ENCODE measurements at places on chromosomes 13 and 19. TPM values are rescaled to one million over a fixed set of nuclear protein-coding genes. Genes with fewer than 3 reads are reported as not detected.

IQCN gene
- 4.4 TPM for total RNA-seq

PRTN3 gene
- not detected for total RNA-seq

DNA sequence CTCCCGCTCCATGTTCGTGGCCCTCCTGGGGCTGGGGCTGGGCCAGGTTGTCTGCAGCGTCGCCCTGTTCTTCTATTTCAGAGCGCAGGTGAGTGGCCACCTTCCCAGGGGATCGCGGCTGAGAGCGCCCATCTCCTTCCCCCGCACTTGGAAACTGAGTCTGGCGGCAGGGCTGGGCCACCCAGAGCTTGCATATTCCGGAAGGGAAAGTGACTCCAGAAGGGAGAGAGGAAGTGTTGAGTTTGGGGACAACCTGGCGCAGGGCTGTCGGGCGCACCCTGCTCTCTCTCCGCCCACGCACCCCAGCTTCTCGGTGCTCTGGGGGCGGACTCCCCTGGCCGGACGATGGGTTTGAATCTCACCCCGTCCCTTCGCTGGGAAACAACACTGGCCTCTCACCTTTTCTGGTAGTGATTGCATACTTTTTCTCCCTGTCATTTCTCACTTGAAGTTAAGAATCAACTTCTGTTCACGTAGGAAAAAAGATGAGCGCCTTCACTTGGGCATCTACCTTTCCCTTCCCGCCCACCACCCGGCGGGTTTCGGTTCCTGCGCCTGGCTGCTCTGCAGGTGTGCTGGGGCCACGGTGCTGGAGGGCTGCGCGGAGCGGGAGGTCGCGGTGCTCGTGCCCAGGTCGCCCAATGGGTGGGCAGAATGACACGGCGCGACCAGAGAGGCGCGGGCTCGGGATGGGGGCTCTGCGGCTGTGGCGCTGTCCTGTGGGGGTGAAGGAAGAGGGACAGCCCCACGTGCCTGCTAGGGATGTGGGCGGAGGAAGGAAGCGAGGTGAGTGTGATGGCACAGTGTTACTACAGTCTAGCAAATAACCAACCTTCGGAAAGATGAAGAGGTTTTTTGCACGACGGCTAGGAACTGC lies 721 bp downstream of the TNFSF11 start:
- no peak for DNase-seq

- no peak for DNase-seq
These were observed 30.8 kb upstream of the ZNRF4 start for GRCh38 chr19:5424192-5424973.

DNA sequence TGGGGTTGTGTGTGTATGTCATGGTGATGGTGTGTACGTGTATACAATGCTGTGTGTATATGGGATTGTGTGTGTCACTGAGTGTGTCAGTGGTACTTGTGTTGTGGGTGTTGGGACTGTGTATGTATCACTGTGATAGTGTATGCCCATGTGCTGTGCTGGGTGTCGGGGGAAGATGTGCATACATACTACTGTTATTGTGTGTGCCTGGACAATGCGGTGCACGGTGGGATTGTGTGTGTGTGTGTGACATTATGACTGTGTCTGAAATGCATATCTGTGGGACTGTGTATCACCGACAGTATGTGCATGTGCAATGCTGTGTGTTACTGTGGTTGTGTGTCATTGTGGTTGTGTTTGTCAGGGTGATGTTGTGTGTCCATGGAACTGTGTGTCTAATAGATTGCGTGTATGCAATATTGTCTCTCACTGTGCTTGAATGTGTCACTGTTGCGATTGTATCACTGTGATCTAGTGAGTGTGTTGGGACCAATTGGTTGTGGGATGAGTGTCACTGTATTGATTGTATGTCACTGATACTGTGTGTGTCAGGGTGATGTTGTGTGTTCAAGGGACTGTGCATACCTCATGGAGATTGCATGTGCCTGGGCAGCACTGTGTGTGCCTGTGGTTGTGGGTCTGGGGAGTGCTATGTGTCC lies 11.0 kb upstream of the BBC3 start:
- DNase-seq, result no peak

DNA sequence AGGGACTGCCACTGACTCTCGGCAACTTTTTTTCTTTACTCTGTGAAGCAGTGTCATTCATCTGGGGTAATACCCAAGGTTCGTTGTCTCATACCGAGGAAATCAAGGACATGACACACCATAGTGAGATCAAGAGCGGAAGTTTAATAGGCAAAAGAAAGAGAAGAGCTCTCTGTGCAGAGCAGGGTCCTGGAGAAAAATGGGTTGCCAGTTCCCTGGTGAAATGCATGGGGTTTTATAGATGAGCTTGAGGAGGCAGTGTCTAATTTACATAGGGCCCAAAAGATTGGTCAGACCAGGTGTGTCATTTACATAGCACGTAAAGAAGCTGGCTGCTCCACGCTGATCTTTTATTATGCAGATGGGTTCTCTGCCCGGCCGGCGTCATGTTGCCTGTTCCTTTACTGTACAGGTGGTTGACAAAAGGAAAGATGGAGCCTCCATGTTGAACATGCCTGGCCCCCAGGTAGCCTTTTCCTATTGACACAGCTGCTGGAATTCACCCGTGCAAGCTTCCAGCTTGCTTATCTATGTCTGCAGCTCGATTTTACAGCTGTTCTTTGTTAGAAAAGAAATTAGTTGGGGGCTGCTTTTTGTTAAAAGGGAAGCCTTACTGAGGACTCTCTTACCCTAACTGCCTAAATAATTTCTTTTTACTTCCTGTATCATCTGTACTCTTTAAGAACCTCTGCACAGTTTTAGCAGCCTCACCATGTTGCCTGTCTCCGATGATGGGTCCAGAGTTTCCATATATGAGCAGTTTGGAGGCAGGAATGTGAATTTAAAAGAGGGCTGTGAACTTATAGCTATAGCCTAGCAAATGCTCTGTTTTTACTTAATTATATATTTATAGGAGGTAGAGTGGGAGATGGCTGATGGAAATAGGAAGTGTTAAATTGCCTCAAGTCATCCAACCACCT lies 98.0 kb upstream of the DIAPH3 start:
- no peak for DNase-seq

- DNase-seq, result no peak
These were observed 57.4 kb downstream of the TDRD3 start for GRCh38 chr13:60454425-60454824.

All from fibroblast of the aortic adventitia (primary cell).